ENCODE measurements at places on chromosomes 12 and 14.

DNA sequence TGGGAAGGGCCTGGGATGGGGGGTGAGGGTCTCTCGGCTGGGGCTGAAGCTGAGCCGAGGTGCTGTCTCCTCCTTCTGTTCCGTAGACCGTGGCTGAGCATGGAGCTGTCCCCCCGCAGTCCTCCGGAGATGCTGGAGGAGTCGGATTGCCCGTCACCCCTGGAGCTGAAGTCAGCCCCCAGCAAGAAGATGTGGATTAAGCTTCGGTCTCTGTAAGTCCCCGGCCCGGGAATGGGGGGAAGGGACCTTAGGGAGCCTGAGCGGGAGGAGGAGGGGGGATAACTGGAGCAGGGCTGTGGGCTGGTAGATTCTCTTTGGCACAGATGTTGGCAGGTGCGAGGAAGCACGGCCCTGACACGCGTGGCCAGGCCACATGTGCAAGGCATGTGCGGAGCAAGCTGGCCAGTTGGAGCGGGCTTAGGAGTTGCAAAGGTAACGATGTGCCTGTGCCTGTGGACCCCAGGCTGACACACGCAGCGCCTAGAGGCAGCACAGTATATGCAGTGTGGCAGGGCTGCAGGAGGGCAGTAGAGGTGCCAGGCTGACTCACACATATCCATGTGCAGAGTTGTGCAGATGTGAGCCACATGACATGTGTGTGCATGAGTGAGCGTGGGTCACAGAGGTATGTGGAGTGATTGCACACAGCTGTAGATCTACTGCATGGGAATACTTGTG is 512 bp downstream of the PDE1B start:
- no peak for DNase-seq

GRCh38 chr12:27951898-27952297 is 20.6 kb downstream of the PTHLH start:
- DNase-seq: no peak

DNA sequence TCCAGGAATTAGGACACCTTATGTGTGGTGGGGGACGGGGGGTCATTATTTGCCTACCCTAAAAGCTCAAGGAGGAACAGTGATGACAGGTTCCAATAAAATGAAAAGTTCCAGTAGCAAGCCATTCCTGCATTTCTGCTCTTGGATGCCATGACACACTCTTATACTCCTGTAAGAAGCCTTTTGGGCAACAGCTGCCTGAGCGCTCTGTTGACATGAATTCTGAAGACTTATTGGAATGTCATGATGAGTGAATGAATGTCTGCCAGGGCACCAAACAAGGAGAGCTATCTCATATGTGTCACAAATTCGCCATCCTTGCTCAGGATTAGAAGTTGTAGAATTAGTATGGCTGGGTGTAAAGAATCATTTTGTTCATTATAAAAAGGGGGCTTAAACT is 36.3 kb downstream of the PTGER2 start:
- DNase-seq: no peak

DNA sequence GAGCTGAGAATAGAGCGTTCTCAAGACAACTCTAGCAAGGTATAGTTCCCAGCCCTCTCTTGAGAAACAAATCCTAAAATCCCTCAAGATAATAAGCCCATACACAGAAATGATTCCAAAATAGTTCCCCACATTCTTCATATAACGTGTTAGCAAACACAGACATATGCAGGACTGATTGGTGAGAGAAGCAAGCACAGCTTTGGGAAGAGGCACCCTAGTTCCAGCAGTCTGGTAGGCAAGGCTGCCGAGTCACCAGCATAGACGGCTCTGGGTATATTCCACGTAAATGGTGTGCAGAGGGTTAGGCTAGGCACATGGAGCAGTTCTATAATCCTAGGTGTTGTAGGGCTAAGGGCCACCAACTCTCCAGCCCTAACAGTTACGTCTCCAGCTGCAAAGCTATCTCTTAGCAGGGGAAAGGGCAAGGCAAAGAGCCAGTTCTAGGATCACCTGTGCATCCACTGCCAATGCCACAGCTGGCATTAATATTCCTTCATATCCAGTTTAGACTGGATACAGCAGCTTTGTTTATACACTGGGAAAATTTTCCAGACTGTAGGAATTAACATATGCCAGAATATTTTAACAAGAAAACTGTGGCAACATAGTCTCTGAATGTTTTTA is 52.9 kb downstream of the SH2B3 start:
- DNase-seq: no peak

GRCh38 chr12:93449277-93449676 is 7.5 kb upstream of the UBE2N start:
- no peak for DNase-seq

DNA sequence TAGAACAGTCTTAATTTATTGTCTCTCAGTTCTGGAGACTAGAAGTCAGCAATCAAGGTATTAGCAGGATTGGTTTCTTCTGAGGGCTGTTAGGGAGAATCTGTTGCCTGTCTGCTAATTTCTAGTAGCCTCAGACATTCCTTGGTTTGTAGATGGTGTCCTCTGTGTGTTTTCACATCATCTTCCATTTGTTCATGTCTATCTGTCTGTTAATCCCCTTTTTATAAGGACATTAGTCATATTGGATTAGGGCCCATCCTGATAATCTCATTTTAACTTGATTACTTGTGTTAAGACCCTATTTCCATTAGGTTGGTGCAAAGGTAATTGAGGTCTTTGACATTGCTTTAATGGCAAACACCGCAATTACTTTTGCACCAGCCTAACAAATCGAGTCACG is 34.3 kb downstream of the TBC1D15 start:
- no peak for DNase-seq

GRCh38 chr12:1179128-1179527 is 188.1 kb downstream of the ERC1 start:
- DNase-seq: no peak

DNA sequence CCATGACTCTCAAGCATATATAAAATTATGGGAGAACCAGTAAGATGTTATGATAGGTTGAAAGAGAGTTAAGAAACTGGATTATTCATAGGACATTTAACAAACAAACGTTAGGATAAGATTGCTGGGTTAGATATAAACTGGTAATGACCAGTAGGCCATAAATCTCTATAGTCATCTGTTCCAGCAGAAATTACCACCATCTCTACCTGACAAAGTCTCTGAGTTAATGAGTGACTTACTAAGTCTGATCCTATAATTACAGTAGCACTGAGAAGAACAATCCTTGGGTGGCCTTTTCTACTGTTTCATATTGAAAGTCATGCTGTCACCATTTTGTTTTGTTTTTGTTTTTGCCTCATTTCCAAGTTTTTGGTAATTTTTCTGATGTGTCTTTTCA is 136.9 kb upstream of the CNOT2 start:
- no peak for DNase-seq

DNA sequence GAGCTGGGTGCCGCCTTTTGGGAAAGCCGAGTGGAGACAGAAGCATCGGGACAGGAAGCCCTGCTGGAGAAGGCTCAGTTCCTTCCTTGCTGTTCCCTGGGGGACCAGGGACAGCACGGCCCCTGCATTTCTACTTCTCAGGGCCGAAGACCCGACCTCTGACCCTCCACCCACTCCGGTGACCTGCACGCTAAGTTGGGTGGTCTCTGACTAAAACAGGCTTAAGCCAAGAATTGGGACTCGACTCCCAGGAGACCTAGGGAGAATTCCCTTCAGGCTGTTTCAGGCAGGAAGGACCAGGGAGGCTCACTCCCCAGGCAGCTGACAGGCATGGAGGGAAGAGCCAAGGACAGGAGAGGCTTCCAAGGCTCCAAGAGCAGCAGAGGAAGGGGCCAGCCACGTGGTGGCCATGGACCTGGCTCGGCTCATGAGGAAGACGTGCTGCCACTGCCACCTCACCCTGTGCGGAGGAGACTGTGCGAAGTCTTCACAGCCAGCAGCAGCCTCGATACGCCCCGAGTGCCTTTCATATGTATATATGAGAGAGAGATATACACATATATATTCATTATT is 43.9 kb downstream of the DCAF4 start:
- no peak for DNase-seq

GRCh38 chr12:32920506-32921085 is 24.0 kb upstream of the PKP2 start:
- DNase-seq: peak; percentile 49

DNA sequence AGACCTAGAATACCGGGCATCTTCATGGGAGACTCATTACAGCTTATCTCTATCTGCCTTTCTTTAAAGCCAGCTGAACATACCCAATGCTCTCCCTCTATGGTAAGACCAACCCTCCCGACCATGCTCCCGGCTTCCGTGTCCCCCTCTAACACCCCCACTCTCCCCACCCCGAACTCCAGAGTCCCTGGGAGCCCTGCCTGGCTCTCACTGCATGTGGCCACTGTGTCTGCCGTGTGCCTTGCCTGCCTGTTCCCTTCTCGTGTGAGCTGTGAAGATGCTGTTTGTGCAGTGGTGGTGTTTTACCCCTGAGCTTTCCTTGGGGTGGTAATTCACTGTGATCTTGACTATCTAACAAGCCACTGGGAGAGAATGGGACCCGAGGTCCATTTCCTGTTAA is 146.4 kb upstream of the FKBP4 start:
- no peak for DNase-seq

- DNase-seq: no peak
Measured at GRCh38 chr12:84756961-84757360, 155.6 kb downstream of the SLC6A15 start.

GRCh38 chr12:4282103-4282891 is 8.7 kb downstream of the CCND2 start:
- DNase-seq: no peak

DNA sequence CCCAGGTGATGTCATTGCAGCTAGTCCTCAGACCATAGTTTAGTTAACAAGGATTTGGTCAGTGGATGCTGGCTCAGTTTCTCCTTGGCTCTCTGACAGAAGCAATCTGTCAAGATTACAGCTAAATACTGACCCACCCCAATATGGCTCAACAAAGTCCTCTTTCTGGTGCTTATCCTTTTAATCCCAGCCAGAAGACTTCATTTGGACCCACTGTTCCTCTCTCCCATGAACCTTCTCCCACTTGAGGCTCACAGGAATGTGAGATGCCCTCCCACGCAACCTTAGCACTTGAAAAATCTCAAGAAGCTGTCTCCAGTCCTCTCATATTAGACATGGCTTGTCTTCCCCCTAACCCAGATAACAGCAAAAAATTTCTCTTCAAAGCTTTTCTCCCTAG is 47.7 kb downstream of the C12orf50 start:
- DNase-seq: no peak

DNA sequence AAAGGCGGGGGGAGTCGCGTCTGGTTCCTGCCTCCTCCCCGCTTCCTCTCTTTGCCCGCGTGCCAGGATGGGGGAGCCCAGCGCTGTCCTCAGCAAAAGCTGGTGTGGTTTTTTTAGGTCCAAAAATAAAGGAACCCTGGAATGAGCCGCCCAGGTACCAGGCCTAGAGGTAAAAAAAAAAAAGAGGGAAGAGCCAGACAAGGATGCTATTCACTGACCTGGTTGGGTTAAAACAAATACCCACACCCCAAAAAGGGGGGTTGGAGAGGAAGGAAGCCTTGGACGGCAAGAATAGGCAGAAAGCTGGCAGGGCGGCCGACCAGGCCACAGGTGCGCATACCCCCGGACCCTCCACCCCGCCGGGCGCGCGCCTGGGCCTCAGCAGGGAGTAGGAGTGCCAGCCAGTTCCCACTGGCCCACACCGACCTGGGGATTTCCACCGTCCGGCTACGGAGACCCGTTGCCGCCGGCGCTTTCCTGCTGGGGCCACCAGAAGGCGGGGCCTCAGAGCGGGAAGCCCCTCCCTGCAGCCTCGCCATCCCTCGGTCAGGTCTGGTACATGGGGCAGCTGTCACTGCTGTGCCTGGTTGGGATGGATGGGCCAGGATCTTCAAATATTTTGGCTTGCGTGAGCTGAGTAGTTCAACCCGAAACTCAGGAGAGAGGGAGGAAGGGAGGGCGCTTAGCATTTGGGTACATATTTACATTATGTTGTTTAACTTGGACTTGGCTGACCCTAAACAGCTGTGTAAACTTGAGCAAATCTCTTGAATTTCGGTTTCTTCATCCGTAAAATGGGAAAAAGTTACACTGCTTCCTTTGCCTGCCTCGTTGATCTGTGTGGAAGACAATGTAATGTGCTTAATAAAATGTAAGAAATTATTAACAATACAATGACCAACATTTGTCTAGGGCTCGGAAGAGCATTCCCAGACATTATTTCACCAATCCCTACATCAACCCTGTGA is 5.4 kb upstream of the IRF2BPL start:
- DNase-seq: peak; percentile 90

DNA sequence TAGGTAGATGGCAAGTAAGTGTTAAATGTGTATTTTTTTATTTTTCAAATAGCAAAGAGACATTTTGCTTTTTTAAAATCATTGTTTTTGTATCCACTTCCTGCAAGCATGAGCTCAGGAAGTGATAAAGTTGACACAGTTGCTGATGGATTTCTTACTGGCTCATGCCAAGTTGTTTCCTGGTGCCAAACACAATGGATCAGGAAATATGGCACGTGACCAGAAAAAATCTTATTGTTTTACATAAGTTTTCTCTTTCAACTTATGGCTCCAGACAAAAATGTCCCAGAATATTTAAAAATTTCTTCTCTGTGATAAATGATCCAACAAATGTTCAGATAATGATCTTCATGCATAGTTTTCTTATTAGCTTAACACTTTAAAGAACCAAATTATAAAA is 1279.1 kb upstream of the FLRT2 start:
- no peak for DNase-seq

- DNase-seq: no peak
Measured at GRCh38 chr14:102171173-102172020, 31.7 kb downstream of the WDR20 start.

- no peak for DNase-seq
Measured at GRCh38 chr12:103712216-103712615, 125.1 kb downstream of the STAB2 start.

- DNase-seq: no peak
Measured at GRCh38 chr14:32167907-32168306, 33.9 kb upstream of the RNU6-7 start.

GRCh38 chr12:127760996-127761395 is 506.0 kb upstream of the TMEM132C start:
- DNase-seq: no peak

DNA sequence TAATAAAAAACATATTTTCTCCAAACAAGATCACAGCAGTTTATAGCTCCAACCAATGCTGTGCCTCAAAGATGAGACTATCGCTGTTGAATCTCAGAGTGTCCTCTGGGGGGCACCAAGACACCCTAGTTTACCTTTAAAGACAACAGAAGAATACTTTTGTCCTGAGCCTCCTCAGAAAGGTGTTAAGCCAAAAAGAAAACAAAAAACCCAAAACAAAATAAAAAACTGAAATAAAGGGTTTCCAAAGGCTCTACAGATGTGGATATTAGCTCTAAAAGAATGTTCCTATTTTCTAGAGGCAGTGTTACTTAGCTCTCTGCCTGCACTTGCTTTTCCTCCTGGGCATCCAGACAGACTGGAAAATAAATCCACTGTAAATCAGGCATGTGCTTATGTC is 86.9 kb upstream of the TTC7B start:
- DNase-seq: peak; percentile 71

DNA sequence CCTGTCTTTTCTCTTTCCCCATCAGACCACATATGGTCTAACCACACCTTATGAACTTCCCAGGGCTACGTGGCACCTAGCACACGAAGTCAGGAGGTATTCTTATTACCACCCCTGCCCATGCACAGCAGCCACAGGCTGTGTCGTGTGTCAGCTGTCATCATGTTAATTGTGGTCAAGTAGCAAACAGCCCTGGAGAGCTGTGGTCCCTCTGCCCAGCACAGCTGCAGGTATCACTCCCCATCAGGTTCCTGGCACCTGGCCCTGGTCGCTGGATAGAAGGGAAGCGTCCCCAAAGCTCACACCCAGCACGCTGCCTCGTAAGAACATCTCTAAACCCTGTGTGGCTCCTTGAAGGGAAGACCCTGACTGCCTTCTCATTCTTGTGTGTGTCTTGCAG is 45.4 kb downstream of the CLMN start:
- DNase-seq: no peak

Measured in SW480 (cell line).